ENCODE measurements at places on chromosomes 3 and 15. TPM values are rescaled to one million over a fixed set of nuclear protein-coding genes. Genes with fewer than 3 reads are reported as not detected.

Gene THPO
- 2.2 TPM for polyA plus RNA-seq

Gene CYP19A1
- polyA plus RNA-seq = 1.4 TPM

DNA sequence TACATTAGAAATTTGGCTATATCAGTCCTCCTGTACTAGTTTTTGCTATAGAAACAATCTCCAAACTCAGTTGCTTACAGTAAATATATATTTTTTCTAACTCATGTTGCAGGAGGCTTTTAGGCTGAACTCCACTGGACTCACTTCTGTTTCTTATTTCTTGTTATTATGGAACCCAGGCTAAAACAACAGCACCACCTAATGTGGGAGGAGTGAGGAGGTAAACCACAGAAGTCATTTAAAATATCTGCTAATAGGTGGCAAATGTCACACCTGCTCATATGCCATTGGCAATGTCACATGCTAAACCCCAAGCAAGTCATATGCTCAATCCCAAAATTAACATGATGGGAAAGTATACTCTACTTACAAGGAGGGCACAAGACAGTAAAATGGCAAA is 462.2 kb downstream of the PLOD2 start:
- no peak for DNase-seq

Gene TIGIT
- 0.24 TPM for polyA plus RNA-seq

GRCh38 chr3:49683162-49683561 is 6.1 kb downstream of the MST1 start:
- no peak for DNase-seq

DNA sequence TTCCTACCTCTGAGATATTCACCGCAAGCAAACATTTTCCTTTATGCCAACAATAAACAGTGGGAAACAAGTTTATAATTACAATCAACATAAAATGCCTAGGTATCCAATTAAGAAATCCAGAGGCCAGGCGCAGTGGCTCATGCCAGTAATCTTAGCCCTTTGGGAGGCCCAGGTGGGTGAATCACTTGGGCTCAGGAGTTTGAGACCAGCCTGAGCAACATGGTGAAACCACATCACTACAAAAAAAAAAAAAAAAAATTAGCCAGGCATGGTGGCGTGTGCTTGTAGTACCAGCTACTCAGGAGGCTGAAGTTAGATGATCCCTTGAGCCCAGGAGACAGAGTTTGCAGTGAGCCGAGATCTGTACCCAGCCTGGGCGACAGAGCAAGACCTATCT is 17.3 kb downstream of the TBC1D2B start:
- no peak for DNase-seq

Gene FGF7
- polyA plus RNA-seq = 4.2 TPM

DNA sequence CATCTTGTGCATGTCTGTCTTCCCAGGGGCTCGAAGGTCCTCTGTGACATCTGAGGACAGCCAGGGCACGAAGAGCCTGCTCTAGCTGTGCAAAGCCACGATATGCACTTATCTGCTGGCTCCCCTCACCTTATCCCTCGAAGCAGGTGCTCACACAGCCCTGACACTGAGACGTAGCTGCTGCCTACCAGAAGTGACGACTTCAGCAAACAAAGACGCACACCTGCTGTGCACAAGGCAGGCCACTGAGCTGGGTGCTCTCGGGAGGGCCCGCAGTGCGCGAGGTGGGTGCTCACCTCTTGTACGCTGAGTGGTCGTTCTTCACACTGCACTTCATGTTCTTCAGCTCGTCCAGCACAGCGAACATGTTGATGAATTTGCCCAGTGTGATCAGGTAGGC is 37.3 kb downstream of the CYFIP1 start:
- no peak for DNase-seq

DNA sequence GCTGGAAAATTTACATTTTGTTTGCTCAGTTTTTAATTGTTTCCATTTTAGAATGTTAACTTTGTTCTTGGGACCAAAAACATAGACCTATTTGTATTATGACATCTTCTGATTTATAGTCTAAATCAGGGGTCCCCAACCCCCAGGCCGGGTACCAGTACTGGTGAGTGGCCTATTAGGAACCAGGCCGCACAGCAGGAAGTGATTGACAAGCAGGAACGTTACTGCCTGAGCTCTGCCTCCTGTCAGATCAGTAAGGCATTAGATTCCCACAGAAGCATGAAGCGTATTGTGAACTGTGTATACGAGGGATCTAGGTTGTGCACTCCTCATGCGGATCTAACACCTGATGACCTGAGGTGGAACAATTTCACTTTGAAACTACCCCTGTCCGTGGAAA is 51.9 kb downstream of the GHSR start:
- DNase-seq = no peak

Data from adrenal gland (tissue), 19 donors.